Lung (tissue), 17 donors: ENCODE measurements at places on chromosomes 1 and 21. TPM values are rescaled to one million over a fixed set of nuclear protein-coding genes. Genes with fewer than 3 reads are reported as not detected.

DNA sequence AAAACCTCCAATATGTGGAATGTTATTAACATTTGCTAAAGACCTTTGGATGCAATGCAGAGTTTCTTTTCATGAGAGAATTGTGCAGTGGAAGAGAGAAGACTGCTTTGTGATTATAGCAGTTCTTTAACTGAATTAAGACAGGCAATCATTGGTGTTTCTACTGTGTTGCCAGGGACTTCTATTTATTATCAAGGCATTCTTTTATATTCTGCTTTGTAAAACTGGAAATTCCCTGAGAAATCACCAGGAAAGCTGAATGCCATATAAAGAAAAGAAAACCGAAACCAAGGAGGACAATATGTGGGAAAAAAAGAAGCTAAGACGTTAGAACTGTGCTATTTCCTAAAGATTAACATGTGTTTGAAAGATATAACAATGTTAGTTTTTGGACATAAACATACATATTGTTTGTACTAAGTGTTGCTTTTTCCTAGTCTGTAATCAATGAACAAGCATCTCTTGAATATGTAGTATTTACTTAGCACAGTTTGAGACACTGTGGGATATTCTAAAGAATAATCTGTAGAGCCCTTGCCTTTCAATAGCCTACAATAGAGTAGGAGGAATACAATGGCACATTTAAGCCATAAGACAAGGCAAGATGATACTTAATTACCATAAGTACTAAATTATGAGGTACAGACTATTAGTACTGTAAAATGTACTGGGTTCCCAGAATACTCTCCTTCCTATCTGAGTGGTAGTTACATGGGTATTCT lies 47.1 kb downstream of the EXTL2 start:
- peak; percentile 50 for DNase-seq

DNA sequence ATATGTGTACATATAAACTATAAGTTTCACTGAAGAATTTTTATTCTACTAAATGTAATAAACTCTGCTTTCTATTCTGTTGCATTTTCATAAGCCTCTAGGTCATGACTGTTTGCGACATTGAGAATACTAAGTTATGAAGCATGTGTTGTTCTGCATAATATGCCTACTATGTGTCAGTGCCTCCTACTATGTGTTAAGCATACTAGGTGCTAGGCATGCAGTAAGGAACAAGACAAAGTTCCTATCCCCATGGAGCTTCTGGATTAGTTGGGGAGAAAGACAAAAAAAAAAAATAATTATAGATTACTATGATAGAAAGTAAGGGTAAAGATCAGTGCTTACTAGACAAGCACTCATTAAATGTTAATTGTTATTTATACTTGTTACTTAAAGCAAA lies 1.3 kb downstream of the SDCCAG8 start:
- no peak for DNase-seq

GRCh38 chr1:56071351-56071750 lies 508.0 kb downstream of the PLPP3 start:
- no peak for DNase-seq

The PDE4B gene
- 96.2 TPM for total RNA-seq

The OR2G6 gene
- not detected for total RNA-seq

- DNase-seq, result no peak
Measured at GRCh38 chr1:190679983-190680382, 202.3 kb upstream of the BRINP3 start.

DNA sequence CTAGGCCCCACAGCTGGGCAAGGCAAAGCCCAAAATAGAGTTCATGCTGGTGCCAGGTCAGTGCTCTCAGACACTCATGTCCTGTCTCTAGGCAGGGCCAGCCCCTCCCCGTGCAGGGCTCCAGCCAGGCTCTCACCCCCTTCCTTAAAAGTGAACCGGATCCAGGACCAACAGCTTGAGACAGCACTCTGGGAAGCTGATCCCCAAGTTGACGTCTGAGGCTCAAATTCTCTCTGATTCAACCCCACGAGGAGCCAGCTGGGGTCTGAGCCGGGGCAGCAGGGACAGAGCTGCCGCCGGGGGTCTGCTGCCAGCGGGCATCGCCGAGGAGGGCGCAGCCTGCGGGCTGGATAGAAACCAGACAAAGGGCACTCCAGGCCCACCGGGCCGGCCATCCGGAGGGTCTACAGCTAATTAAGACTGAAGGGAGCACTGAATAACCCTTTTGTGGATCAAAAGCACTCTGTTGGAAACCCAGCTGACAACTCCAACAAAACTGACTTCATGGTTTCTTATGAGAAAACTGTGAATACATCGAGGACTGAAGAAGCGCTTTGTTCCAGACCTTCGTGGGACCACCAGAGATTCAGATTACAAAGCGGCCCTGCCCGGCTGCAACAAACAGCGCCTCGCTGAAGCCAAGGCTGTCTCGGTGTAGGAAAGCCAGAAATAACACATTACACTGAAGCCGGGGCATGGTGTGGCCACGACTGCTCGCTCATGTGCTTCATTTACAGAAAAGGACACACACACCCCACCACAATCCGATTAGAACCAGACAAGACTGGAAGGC lies 95.8 kb downstream of the PSMG1 start:
- no peak for DNase-seq

The KCNJ9 gene
- total RNA-seq, result not detected
